ENCODE measurements at places on chromosomes 7 and 10.

DNA sequence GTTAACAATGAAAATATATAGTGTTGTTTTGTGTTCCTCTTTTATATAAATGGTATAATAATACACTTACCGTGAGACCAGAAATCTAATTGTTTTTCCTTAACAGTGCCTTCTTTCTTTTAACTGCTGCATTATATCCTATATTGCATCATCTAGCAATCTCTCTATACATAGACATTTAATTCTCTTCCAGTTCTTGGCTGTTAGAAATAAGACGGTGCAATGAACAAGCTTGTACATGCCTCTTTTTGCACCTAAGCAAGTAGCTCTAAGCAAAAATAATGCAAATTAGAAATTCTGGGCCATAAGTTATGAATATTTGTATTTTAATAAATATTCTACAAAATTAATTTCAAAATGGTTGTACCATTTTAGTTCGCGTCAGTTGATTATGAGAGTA, 55.9 kb upstream of the AHR start:
- no peak for DNase-seq

GRCh38 chr7:12709726-12710502, 22.5 kb downstream of the ARL4A start:
- peak; percentile 58 for DNase-seq

GRCh38 chr7:130433301-130433700, 7.5 kb downstream of the CEP41 start:
- DNase-seq = no peak

DNA sequence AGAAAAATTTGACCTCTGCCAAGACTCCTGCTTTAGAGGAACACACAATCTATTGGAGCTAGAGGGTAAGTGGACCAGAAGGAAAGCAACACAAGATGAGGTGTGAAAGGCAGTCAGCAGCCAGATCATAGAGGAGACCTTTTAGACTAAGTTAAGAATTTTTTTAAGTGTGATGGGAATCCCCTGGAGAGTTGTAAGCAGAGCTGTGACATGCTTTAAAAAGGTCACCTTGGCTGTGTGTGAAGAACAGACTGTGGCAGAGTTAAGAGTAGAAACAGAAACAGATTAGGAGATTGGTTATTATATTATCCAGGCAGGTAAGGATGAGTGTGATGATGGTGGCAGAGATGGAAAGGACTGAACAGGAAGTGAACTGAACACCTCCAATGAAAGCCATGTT, 23.5 kb downstream of the CPEB3 start:
- DNase-seq = no peak

DNA sequence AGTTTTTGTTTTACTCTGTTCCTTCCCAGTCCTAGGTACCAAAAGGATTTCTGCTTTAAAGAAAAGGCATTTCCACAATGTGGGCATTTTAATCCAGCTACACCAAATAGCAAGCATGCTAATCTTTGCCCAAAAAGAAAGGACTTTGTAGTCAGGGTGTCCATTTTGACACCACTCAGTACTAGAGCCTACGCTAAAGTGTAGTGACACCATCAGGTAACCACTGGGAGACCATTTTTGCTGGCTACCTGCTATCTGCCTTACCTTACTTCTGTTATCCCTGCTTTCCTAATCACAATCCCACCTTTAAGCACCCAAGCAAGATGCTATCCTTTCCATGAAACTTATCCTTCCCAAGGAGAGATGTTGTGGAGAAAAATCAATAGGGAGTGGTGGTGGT, 129.7 kb downstream of the VPS50 start:
- DNase-seq = no peak

DNA sequence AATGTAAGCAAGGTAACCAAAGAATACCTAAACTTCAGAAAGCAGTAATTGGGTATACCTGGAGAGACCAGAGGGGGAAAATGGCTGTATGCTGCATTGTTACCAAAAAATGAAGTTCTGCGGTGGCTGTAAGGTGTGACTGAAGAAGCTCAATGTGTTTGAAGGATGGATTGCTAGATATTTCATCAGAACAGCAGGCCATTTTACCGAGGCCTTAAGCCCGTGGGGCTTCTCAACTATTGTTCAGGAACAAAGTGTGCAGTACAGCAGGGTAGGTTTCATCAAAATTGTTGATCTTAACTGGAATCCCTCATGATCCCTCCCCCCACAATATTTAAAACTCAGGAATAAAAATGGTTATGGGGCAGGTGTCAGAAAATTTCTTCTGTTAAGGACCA, 204.0 kb upstream of the GHITM start:
- DNase-seq = no peak
